H54 (cell line): ENCODE measurements at places on chromosomes 4 and X.

DNA sequence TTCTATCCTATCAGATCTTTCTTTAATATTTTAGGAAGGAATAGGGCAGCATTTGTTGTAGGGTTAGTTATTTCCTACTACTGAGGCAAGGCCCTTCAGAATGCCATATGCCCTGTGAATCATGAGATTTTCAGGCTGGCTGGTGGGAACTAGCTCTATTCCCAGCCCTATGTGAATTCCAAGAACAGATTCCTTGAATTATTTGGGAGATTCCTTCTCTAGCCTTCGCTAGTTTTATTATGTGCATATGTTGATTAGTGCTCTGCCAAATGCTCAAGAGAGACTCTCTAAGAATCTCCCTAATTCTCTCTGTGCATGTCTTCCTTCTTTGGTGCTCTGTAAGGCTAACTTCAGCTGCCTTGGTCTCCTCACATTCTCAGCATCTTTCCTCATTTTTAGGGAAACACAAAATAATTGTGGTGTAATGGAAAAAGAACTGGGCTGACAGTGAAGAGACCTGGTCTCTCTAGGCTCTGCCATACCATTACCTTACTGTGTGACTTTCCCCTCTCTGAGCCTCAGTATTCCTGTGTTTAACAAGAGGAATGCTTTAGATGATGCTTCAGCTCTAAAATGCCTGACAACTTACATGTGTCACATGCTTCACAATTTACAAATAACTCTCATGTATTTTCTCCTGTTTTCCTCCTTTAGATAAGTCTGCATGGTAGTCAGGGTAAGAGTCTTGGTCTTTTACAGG is 79.7 kb downstream of the VMA21 start:
- no peak for DNase-seq

GRCh38 chr4:95594013-95594412 is 45.2 kb upstream of the UNC5C start:
- DNase-seq: no peak

DNA sequence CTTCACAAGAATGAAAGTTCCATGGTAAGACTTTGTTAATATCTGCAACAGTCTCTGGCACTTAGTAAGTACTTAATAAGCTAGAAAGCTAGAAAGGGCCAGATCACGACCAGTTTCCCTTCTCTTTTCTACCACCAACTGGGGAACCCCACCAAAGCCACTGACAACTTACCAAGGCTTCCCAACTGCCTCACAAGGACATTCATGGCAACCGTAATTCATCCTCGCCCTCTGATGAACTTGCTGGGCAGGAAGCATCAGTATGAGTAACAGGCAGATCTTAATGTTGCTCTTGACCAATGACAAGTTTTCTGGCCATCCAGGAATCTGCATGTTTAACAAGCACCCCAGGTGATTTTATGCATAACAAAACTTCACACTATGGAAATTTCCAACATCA is 23.2 kb upstream of the ZCCHC13 start:
- DNase-seq: no peak

GRCh38 chr4:82515705-82516104 is 46.1 kb downstream of the TMEM150C start:
- DNase-seq: no peak

- no peak for DNase-seq
These were observed 2595.3 kb downstream of the ARAP2 start for GRCh38 chr4:33649015-33649414.
